Stimulated activated CD4-positive, alpha-beta T cell treated with anti-CD3 and anti-CD28 coated beads, Interleukin-15, amount 100 ng/mL, for 24 hours (primary cell): ENCODE measurements at places on chromosomes 1 and 21.

DNA sequence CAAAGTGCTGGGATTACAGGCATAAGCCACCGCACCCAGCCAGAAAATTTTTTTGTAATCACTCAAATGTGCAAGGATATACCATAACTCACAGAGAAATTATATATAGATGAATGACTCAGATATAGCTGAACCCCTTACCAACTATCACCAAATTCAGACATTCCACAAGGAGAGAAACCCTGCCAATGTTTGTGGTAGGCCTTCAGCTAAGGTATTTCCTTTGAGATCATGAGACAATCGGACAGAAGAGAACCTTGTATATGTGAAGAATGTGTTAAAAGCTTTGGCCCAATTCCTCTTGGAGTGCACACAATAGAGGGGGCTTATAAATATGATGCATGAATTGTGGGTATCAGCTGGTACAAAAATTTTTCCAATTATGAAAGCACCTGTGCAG lies 50.7 kb downstream of the ZNF684 start:
- DNase-seq, result no peak

DNA sequence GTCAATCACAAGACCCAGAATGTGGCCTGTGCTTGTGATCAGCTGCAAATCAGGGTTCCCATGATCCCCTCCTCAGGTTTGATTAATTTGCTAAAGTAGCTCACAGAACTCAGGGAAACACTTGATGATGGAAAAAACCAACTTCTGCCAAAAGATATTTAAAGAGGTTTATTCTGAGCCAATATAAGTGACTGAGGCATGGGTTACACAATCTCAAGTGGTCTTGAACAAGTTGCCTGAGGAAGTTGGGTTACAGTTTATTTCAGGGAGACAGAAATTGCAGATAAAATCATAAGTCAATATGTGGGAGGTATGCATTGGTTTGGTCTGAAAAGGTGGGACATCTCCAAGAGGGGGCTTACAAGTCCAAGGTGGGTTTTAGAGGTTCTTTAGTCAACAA lies 243.1 kb downstream of the S1PR1 start:
- no peak for DNase-seq

DNA sequence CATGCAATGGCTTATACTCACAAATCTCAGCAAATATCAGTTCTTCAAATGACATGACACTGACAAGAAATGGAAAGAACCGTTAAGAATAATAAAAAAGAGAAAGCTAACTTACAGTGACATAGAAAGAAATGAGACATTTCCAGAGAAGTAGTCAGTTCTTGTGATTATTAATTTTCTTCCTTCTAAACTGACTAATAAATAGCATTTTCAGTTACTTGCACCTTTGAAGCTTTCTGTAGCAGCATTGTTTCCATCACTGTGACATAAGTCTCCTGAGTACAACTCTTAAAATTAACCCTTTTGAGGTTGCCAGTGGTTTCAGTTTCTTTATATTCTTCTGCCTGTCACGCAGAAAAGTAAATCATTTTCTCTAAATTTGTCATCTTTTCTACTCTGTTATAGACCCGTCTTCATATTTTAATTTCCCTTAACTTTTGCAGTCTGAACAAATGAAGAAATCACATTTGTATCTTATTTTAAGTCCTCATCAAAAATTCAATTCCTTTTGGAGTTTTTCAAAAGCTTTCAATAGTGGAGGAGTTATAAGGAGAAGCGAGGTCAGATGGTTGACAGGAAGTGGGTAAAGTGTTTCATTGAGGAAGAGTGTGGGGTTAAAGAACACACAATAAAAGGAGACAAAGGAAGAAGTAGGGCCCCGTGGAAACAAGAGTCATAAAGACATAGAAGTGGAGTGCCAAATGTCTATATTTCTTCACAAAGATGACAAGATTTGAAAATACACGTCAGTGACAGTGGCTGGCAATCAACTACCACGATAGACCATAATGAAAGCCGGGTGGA lies 57.9 kb upstream of the S1PR1 start:
- DNase-seq, result peak; percentile 55

DNA sequence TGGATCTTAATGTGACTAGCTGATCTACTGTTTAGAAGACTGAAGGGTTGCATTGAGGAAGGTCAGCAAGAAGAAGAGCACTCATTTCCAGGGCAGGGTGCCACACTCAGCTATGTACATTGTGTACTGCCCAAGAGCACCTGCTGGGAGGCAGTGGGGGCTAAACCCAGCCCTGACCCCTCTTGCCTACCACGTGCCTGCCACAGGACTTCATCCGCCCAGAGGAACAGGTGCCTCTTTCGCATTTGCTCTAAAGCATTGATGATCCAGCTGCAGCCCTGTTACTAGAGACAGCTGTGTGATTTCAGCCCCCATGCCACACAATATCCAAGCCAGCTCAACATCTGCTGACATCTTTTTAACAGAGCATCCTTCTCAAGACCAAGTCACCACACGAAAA lies 341.8 kb downstream of the LMX1A start:
- no peak for DNase-seq

DNA sequence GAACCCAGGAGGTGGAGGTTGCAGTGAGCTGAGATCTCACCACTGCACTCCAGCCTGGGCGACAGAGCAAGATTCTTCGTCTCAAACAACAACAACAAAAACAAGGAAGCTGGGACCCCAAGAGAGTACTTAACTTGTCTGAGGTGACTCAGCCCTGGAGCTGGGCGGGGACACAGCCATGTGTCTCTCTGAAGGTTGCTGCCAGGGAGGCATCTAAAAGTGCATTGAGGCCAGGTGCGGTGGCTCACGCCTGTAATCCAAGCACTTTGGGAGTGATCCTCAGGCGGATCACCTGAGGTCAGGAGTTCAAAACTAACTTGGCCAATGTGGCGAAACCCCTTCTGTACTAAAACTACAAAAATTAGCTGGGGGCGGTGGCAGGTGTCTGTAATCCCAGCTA lies 7.7 kb downstream of the IFI6 start:
- DNase-seq, result no peak

GRCh38 chr1:231605149-231606100 lies 21.2 kb upstream of the DISC1 start:
- DNase-seq, result no peak

DNA sequence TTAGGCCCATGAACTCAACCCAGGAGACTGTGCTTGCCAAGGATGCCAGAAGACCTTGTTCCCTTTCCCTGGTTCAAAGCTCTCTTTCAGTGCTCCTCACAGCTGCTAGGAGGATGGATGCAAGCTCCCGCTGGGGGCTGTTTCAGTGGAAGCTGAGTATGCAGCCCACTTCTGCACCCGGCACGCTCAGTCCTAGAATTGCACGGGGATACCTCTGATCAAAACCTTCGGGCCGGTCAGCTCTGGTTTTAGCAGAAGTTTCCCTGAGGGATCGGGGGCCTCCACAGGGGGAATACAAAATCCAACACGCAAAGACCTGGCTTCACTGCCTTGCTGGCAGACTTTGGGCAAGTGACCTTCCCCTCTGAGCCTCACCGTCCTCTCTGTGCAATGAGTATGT lies 4.2 kb upstream of the SSBP3 start:
- DNase-seq, result no peak

DNA sequence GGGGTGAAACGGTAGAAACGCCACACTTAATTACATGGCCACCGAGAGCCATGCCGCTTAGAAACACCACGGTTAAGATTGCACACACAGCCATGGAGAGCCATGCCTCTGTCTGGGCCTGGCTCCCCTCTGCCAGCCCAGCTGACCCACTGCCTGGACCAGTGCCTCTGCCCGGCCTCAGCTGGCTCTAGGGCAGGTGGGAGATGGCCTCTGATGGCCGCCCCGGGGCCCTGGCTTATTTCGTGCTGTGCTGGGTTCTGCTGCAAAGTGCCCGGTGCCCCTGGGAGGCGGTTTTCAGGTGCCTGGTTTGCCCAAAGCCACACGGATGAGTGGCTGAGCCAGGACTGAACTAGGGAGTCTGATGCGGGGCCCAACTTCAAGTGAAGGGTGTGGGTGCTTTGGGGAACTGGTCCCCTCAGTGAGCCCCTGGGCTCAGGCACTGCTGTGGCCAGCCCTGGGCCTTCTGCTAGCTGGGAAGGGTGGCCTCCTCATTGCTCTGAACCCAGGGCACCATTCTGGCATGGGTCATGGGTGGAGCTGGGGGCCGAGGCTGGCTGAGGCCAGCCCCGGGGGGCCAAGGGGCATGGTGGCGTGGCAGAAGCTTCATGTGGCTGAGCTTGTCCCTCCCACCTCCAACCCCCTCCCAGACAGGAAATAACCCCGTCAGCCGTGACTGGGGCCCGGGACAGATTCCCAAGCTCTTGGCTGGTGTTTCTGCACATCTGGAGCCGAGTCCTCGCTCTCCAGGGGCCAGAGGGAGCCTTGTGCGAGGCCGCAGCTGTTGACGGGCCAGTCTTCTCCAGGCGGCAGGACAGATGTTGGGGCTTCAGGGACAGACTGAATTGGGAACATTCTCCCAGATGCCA lies 1.9 kb upstream of the GPR153 start:
- DNase-seq, result no peak

DNA sequence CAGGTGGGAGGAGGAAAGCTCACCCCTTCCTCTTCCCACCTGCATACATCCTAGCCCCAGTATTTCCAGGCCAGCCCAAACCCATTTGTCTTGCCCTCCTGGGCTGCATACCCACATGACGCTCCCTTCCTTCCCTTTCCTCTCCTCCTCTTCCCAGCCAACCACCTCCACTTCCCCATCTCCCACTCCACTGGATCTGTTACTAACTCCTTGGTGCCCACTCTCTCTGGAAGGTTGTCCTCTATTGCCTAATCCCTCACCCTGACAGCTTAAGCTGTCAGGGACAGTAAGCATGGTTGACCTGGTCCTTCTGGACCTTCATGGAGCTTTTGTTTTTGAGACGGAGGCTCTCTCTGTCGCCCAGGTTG lies 23.0 kb upstream of the SYNC start:
- no peak for DNase-seq

GRCh38 chr1:18415448-18416027 lies 65.2 kb upstream of the KLHDC7A start:
- no peak for DNase-seq

GRCh38 chr1:54818461-54819194 lies 17.5 kb upstream of the TTC22 start:
- DNase-seq, result no peak

DNA sequence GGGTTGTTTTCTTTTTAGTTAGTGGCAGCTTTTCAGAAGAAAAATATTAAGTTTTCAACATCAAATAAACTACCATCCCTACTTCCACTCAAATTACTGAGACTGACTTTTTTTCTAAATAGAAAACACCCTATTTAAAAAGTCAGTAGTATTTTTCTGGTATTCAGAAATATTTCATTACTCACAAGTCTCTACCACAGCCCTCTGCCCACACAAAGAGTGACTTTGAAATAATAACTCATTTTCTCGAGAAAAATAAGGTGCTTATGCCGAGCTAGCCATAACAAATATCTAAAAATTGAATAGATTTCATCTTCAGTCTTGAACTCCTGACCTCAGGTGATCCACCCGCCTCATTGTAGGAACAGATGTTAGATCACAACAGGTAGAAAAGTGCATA lies 41.8 kb upstream of the USP25 start:
- no peak for DNase-seq

DNA sequence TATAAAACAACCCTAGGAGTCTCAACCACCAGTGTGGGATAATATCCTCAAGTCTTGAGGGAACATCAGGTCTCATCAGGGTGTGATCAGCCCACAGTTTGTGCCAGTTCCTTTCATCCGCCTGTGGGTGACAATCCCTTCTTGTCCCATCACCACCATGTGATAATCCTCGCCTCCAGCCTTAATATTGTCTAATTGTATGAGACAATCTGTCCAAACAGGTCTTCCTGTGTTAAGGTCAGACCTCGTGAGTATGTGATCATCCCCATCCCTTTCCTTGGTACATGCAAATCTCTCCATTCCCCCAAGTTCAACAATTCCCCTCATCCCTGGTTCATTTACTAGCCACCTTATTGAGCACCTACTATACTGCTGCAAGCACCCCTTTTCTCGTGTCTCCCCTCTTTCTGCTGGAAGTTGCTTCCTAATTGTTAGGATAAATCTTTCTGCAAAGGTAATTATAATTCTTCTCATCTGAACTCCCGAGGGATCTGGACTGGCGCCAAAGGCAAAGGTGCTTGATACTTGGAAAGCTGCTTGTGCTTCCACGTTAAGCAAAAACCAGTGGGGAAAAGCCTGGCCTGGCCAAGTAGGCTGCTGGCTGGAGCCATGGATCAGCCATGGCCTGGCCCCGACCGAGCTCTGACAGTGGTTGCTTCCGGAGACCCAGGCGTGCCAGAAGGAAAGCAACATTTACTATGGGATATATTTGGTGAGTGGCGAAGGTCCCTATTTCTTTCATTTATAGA lies 92.5 kb downstream of the RNF220 start:
- no peak for DNase-seq

- DNase-seq, result no peak
These were observed 50.7 kb downstream of the SYT2 start for GRCh38 chr1:202659541-202659940.

DNA sequence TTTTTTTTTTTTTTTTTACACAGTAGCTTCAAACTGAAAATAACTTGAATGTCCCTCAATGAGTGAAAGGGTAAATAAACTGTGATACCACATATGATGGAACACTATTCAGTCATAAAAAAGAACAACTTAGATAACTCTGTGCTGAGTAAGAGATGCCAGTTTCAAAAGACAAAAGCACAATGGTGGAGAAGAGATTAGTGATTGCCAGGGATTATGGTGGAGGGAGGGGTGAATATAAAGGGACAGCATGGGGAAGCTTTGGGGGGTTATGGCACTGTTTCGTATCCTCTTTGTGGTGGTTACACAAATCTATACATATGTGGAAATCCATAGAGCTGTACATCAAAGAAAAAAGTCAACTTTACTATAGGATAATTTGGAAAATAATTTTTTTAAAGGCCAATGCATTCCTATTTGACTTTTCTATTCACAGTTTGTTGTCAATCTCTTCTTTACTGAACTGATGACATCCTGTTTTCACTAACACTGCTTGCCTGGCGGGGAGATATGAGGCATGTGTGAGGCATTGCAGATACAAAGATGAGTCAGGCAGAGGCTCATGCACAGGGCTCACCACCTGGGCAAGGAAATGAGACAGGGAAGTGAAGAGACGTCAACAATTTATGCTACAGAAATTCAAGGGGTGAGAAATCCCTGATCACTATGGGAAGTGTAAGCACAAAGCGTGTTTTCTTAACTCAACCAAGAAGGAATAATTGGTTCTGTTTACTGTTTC lies 302.7 kb downstream of the DUSP10 start:
- peak; percentile 75 for DNase-seq

DNA sequence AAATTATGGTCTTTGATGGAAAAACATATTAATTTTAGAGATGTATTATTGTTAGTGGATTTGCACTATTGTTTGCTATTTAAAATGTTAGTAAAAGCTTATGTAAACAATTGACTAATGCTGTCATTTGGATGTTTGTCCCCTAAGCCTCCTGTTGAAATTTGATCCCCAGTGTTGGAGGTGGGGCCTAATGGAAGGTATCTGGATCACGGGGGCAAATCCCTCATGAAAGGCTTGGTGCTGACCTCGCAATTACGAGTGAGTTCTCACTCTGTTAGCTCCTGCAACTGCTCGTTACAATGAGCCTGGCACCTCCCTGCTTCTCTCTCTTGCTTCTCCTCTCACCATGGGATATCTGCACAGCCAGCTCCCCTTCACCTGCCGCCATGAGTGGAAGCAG lies 14.3 kb downstream of the TMEM35B start:
- no peak for DNase-seq

GRCh38 chr1:28028873-28029654 lies 59.3 kb downstream of the EYA3 start:
- no peak for DNase-seq

GRCh38 chr1:107454791-107455190 lies 314.0 kb downstream of the NTNG1 start:
- DNase-seq, result no peak

- no peak for DNase-seq
These were observed 6.3 kb upstream of the ERVH48-1 start for GRCh38 chr21:42931560-42932235.
